Inflammatory macrophage treated with lipopolysaccharide for 1 hour (primary cell): ENCODE measurements at places on chromosomes 3 and 15.
A peak's percentile ranks its signal among the peaks of the same experiment; 100 is the strongest.

GRCh38 chr3:98058244-98058960 is 23.3 kb upstream of the GABRR3 start:
- peak; percentile 23 for DNase-seq

- no peak for DNase-seq
These were observed 91.7 kb upstream of the PDZRN3 start for GRCh38 chr3:73716418-73716817.

- DNase-seq = peak; percentile 42
These were observed 371.5 kb upstream of the GOLIM4 start for GRCh38 chr3:168467115-168467714.

DNA sequence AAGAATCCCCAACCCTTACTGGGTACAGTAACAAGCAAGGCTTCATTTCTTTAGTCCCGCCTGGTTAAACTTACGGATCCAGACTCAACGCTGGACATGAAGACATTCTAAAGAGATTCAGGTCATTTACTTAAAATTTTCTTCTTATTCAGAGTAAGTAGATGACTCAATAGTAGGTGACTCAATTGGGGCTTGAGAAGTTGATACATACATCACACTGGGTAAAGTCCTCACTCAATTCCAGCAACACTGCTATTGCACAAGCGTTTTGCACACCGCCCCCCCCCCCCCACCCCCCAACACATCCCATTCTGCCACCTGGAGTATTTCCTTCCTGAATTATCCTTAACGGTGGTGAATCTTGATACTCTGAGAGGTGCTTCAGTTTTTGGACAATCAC is 610.0 kb downstream of the FOXP1 start:
- no peak for DNase-seq

- no peak for DNase-seq
These were observed 173.2 kb downstream of the CHDH start for GRCh38 chr3:53672981-53673380.
